Lung (tissue), 17 donors: ENCODE measurements at places on chromosomes 4 and X. TPM values are rescaled to one million over a fixed set of nuclear protein-coding genes. Genes with fewer than 3 reads are reported as not detected.

Gene PPP4R3C
- not detected for total RNA-seq

DNA sequence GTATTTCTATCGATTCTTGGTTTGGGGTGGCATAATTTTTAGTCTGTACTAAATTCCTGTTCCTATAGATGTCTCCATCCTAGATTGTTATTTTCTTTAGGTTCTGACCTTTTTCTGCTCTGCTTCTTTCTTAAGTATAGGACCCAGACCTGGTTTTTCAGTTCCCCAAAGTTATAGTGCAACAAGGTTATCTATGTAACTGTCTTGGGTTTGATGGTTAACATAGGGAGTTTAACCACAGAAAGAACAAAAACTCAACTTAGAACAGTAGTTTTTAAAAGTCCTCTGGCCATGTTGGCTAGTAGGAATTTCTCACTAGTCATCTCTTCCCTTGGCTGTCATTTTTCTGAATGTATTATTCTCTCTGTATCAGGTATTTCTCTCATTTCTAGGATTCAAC is 38.8 kb upstream of the MAD2L1 start:
- no peak overlapping the region for H3K4me3 ChIP-seq
- no peaks in the 10 kb centered on the region for H3K27me3 ChIP-seq
- no peaks in the 10 kb centered on the region for H3K36me3 ChIP-seq
- H3K27ac ChIP-seq, result no peak overlapping the region
- no peaks in the 10 kb centered on the region for H3K4me1 ChIP-seq

Gene MAGED4B
- total RNA-seq, result 35.6 TPM

DNA sequence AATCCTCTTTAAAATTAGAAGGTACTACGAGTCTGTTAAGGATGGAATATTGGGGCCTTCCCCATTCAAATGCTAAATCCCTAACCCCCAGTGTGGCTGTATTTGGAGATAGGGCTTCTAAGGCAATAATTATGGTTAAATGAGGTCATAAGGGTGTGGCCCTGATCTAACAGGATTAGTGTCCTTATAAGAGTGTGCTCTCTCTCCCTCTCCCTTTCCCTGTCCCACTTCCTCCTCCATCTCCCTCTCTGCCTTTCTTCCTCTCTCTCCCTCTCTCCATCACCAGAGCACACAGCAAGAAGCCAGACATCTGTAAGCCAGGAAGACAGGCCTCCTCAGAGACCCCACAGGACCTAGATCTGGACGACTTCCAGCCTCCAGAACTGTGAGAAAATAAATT is 116.9 kb downstream of the COL25A1 start:
- DNase-seq, result no peak
- H3K4me1 ChIP-seq, result peaks cover 2% of the 10 kb centered on the region
- no peak overlapping the region for H3K27ac ChIP-seq
- H3K27me3 ChIP-seq, result no peaks in the 10 kb centered on the region
- H3K4me3 ChIP-seq, result no peak overlapping the region
- no peaks in the 10 kb centered on the region for H3K36me3 ChIP-seq

GRCh38 chr4:176451443-176451842 is 131.7 kb downstream of the SPCS3 start:
- no peak for DNase-seq
- H3K27ac ChIP-seq, result no peak overlapping the region
- no peaks in the 10 kb centered on the region for H3K36me3 ChIP-seq
- H3K4me1 ChIP-seq, result no peaks in the 10 kb centered on the region
- no peaks in the 10 kb centered on the region for H3K27me3 ChIP-seq

Gene PNPLA4
- total RNA-seq, result 13.5 TPM

DNA sequence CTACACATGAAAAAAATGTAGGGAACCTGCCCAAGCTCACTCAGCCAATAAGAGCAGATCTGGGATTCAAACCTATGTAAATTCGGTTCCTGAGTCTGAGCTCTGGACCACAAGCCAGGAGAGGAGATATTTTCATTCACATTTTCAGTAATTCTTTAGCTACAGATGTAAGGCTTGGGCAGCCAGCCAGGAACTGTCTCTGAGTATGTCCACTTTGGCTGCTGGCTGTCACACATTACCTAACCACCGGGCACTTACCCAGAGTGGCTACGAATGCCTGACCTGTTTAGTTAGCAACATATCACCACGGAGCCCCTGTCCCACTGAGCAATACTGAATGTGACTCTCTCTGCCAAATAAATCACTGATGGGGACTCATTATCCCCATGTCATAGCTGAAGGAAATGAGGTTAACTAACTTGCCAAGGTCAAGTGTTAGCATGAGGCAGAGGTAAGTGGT is 15.3 kb downstream of the USP46 start:
- no peaks in the 10 kb centered on the region for H3K36me3 ChIP-seq
- peak overlapping the region; percentile 70 for H3K27ac ChIP-seq
- H3K4me3 ChIP-seq, result no peak overlapping the region
- H3K27me3 ChIP-seq, result no peaks in the 10 kb centered on the region
- peak; percentile 64 for DNase-seq

- no peak overlapping the region for H3K4me3 ChIP-seq
- peaks cover 4% of the 10 kb centered on the region for H3K27me3 ChIP-seq
- peaks cover 4% of the 10 kb centered on the region for H3K4me1 ChIP-seq
- DNase-seq, result no peak
Measured at GRCh38 chrX:40727093-40727492, 8.2 kb downstream of the MED14 start.

DNA sequence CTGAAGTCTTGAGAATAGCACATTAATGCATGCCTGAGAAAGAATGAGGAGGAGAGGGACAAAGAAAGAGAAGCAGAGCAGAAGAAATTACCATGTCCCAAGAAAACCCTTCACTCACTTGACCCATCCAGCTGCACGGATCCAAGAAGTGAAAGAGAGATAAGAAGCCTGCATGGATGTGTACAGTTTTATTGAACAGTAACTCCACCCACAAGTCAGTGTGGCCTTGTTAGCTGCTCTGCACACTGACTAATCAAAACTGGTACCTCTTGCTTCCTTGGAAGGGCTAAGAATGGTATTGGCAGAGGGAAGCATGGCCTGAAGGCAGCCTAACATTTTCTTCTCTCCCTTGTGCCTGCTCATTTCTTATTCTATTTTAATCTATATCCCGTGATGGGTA is 163.9 kb downstream of the SLC7A11 start:
- no peak overlapping the region for H3K27ac ChIP-seq
- H3K4me1 ChIP-seq, result no peaks in the 10 kb centered on the region
- no peak overlapping the region for H3K4me3 ChIP-seq

Gene AADAT
- total RNA-seq, result 14.0 TPM

DNA sequence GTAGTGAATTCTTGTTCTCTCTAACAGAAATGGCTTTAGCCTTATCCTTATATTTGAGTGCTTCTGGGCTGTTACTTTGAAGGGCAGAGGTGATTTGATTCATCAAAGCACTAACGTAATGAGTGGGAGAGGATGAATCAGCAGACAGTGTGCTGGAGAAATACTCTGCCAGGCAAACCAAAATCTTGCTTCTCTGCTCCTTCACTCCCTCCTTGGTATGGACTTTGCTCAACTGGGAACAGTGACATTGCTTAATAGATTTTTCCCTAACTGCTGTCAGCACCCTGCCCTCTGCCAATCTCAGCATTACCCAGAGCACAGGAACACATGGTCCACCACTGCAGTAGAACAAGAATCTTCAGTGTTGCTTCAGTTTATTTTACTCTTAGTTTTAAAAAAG is 56.0 kb downstream of the PDLIM5 start:
- DNase-seq, result no peak
- peak overlapping the region; percentile 76 for H3K27ac ChIP-seq
- H3K27me3 ChIP-seq, result no peaks in the 10 kb centered on the region
- H3K36me3 ChIP-seq, result no peaks in the 10 kb centered on the region
- H3K4me3 ChIP-seq, result no peak overlapping the region

GRCh38 chr4:152618971-152619370 is 60.8 kb downstream of the TMEM154 start:
- no peaks in the 10 kb centered on the region for H3K27me3 ChIP-seq
- no peaks in the 10 kb centered on the region for H3K36me3 ChIP-seq
- no peak overlapping the region for H3K4me3 ChIP-seq
- H3K4me1 ChIP-seq, result no peaks in the 10 kb centered on the region
- DNase-seq, result no peak
- H3K27ac ChIP-seq, result no peak overlapping the region

Gene PAGE2B
- total RNA-seq, result not detected

Gene PNMA3
- total RNA-seq, result 0.28 TPM

Gene NUDT10
- not detected for total RNA-seq

DNA sequence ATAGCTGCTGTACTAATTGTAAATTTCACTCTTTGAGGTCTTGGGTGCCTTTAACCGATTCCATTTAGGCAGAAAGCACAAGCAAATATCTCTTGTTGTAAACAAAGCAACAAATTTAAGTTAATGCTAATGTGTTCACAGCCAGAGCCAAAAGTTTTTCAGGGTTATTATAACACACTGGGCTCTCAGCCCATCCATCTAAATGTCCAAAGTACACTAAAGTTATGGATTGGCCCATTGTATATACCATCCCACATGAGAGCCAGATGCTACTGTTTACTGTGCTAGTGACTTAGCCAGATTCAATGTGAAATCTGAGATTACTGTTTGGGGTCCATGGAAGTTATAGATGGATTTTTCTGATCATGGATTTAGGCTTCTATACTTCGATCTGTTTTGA is 186.7 kb downstream of the LARP7 start:
- peak; percentile 28 for DNase-seq
- H3K4me3 ChIP-seq, result no peak overlapping the region
- no peaks in the 10 kb centered on the region for H3K4me1 ChIP-seq

Gene TMEM35A
- 6.4 TPM for total RNA-seq

Gene PDE6B
- total RNA-seq, result 16.5 TPM

DNA sequence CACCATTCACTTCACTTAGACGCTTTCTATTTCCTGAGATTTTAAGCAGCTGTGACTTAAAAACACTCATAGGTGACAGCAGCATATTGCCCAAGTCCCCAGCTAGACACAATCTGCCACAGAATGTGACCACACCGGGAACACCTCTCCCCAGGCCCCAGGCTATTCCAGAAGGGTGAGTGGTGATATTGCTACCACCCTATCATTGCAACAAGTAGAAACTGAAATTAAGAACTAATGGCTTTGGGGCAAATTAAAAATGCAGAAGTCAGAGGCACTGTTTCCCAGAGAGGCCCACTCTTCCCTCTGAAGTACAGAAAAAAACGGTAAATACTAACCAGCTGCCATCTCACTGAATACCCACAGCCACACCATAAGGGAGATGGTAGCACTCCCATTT is 35.0 kb downstream of the QDPR start:
- H3K4me1 ChIP-seq, result no peaks in the 10 kb centered on the region
- no peaks in the 10 kb centered on the region for H3K27me3 ChIP-seq
- no peaks in the 10 kb centered on the region for H3K36me3 ChIP-seq
- H3K27ac ChIP-seq, result no peak overlapping the region

DNA sequence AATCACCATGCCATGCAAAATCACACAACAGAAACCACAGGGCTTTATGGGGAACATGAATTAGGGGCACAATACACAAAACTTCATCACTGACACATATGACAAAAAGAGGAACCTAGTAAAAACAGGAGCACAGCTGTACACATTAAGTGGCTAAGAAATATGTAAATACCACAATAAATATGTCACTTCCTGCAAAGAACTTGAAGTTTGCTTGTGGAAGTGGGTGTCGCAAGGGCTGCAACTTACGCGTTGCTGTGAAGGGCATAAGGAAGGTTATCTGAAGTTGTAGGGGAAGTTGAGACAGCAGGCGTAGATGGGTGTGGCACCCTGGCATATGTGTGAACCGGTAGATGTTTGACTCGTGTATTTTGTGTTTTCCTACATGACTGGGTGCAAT is 42.4 kb downstream of the CLCN4 start:
- no peaks in the 10 kb centered on the region for H3K36me3 ChIP-seq
- DNase-seq, result no peak
- peaks cover 9% of the 10 kb centered on the region for H3K27me3 ChIP-seq
- no peaks in the 10 kb centered on the region for H3K4me1 ChIP-seq

DNA sequence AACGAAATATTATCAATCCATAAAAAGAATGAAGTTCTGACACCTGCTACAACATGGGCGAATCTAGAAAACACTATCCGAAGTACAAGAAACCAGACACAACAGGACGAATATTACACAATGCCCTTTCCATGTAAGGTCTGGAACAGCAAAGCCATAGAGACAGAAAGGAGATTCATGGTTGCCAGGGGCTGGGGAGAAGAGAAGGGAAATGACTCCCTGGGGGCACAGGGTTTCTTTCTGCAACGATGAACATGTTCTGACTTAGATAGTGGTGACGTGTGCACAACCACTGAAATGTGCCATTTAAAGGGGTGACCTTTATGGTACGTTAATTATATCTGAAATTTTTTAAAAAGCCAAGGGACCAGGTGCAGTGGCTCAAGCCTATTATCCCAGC is 28.3 kb downstream of the GPR143 start:
- DNase-seq, result no peak
- no peak overlapping the region for H3K27ac ChIP-seq
- H3K4me1 ChIP-seq, result no peaks in the 10 kb centered on the region
- H3K27me3 ChIP-seq, result peaks cover 6% of the 10 kb centered on the region

Gene DCHS2
- 13.4 TPM for total RNA-seq

- no peaks in the 10 kb centered on the region for H3K27me3 ChIP-seq
- H3K36me3 ChIP-seq, result no peaks in the 10 kb centered on the region
- no peak overlapping the region for H3K27ac ChIP-seq
- no peak for DNase-seq
Measured at GRCh38 chr4:108311313-108311712, 142.6 kb upstream of the LEF1 start.

Gene H2BW2
- total RNA-seq, result not detected

- H3K27me3 ChIP-seq, result no peaks in the 10 kb centered on the region
- H3K27ac ChIP-seq, result no peak overlapping the region
- DNase-seq, result no peak
- H3K4me3 ChIP-seq, result no peak overlapping the region
- H3K36me3 ChIP-seq, result no peaks in the 10 kb centered on the region
- H3K4me1 ChIP-seq, result no peaks in the 10 kb centered on the region
Measured at GRCh38 chr4:10773656-10774055, 89.1 kb upstream of the CLNK start.

Gene PLXNB3
- 2.6 TPM for total RNA-seq

Gene MAOA
- total RNA-seq, result 187 TPM

Gene SOWAHD
- total RNA-seq, result 1.4 TPM

DNA sequence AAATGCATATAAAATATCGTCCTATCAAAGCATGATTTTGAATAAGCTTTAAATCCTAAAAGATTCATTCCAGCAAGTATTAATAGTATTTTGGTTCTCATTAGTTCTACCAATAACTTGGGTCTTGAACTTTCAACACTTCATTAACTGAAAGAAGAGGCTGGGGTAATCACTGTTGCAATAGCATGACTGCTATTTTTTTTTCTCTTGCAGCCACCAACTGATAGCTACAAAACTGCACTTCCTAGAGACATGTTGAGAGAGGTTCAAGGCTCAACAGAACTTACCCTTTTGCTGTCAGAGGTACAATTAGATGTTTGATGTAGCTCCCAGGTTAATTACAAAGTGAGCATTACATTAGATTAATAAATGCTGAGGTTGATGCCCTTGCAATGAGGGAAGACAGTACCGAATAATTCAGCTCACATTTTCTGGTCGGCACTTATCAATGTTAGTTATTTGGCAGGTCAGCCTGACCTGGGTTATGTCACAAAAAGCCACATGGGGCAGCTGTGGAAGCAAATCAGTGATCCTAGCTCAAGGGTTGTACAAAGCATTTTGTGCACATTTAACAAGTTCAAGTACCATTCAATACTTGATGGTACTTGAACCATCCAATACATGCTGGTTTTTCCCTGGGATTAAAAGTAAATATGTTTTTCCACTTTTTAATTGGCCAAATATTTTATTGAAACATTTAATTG is 29.9 kb upstream of the TET2 start:
- H3K27ac ChIP-seq, result no peak overlapping the region
- no peaks in the 10 kb centered on the region for H3K4me1 ChIP-seq
- no peak for DNase-seq
- no peaks in the 10 kb centered on the region for H3K27me3 ChIP-seq
- H3K36me3 ChIP-seq, result no peaks in the 10 kb centered on the region
- no peak overlapping the region for H3K4me3 ChIP-seq

Gene FRG2
- total RNA-seq, result not detected
